ENCODE measurements at places on chromosomes 4 and X.

- DNase-seq: no peak
Observed at GRCh38 chr4:111650674-111651086, 494.6 kb upstream of the FAM241A start.

DNA sequence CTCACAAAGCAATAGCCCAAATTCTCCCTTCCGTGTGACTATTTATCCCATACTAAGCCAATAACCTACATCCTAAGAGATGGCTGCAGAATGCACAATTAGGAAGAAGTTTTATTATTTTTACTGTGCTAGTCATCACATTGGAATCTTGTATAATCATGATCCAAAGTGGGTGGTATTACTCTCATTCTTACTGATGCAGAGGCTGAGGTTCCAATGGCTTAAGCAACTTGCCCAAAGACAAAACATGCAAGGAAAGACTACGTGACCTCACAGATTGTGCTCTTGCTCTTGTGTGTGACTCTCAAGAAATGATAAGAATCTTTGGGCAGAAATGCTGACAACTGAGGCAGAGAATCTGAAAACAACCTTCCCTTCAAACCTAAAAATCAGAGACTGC is 212.2 kb downstream of the LDB2 start:
- no peak for DNase-seq

GRCh38 chr4:78484574-78484973 is 67.0 kb upstream of the ANXA3 start:
- DNase-seq: no peak

DNA sequence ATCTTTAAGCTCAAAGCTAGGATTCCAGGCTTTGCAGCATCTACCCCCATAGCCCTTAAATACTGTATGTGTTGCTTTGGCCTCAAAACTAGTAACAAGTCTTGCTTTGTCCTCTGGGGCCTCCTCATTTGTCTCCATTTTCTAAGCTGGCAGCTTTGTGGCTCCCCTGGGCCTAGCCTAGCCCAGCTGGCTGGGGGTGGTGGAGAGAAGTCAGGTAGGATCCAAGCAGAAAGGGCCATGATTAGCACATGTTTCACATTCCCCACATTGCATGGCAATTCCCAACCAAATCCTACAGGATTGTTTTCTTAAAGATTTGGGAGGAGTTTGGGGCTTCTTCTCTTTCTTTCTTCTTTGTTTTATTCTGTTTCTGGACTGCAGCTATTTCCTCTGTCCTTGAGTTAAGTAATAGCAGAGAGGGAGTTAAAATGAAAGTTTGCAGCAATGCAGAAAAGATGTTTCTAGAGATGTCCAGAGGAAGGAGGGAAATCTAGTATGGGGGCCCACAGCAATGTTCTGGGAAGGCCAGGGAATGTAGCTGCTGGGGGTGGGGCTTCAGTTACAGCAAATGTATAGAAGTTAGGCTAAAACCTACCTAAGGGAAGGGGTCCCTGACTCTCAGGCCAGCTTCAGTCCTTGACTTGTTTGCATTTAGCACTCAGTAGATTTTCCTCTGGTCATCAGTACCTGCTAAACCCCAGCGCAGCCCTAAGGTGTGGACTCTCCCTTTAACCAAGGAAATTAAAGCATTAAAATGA is 92.1 kb downstream of the SHROOM4 start:
- DNase-seq: no peak

All from HCT116 (cell line).